Activated CD4-positive, alpha-beta T cell treated with anti-CD3 and anti-CD28 coated beads for 1 hour (primary cell): ENCODE measurements at places on chromosomes 1 and 21.
A peak's percentile ranks its signal among the peaks of the same experiment; 100 is the strongest.

- no peak for DNase-seq
These were observed 135.8 kb downstream of the MAP3K21 start for GRCh38 chr1:233463333-233463732.

GRCh38 chr1:154391086-154391770, 13.9 kb upstream of the IL6R start:
- no peak for DNase-seq

- no peak for DNase-seq
These were observed 67.3 kb upstream of the KCNJ6 start for GRCh38 chr21:37983336-37984095.

DNA sequence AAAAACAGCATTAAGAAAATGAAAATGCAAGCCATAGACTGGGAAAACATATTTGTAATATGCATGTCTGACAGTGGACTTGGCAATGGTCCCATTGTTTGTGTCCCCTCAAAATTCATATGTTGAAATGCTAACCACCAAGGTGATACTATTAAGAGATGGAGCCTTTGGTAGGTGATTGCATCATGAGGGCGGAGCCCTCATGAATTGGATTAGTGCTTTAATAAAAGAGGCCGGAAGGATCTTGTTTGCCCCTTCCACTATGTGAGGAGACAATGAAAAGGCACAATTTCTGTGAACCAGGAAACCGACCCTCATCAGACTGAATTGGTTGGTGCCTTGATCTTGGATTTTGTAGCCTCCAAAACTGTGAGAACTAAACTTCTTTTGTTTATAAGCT, 232.3 kb downstream of the GPR52 start:
- DNase-seq, result no peak

- no peak for DNase-seq
These were observed 27.1 kb downstream of the CLCC1 start for GRCh38 chr1:108936170-108936569.

GRCh38 chr1:76942549-76942948, 75.3 kb downstream of the ST6GALNAC5 start:
- no peak for DNase-seq

GRCh38 chr21:37276377-37276776, 9.2 kb upstream of the VPS26C start:
- DNase-seq, result no peak

DNA sequence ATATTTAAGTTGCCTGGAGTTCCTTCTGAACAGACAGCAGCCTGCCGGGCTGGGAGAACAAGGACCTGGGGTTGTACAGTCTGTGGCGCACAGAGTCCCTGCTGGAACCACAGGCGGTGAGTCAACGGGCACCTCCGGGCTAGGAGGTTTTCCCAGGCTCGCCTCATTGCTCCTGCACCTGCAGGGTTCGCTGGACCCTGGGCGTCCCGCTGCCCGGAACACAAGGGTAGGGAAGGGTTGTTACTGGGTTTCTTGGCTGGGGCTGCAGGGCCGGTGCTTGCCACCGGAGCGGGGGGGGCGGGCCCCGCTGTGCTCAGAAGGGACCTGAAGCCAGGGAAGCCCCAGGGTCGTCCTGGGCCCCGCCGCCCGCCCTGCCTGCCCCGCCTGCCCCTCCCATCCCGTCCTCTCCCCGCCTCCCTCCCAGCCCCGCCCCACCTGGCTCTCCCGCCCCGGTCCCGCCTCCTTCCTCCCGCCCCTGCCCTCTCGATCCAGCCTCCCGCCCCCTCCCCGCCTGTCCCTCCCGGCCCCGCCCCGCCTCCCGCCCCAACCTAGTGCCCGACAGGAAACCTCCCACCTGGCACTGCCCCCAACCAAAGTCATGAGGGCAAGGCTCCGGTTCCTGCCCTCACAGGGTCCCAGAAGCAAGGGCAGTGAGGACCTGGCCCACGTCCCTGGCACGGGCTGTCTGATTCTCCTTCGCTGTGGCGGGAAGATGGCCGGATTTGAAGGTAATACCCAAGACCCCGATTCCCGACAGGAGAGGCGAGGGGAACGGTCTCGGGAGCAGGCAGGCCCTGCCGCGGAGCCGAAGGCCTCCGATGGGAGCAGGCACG, 6.8 kb downstream of the JMJD4 start:
- DNase-seq, result peak; percentile 41

GRCh38 chr1:65164633-65165032, 16.6 kb downstream of the AK4 start:
- DNase-seq, result no peak

GRCh38 chr1:31987135-31987619, 26.5 kb upstream of the KHDRBS1 start:
- no peak for DNase-seq

DNA sequence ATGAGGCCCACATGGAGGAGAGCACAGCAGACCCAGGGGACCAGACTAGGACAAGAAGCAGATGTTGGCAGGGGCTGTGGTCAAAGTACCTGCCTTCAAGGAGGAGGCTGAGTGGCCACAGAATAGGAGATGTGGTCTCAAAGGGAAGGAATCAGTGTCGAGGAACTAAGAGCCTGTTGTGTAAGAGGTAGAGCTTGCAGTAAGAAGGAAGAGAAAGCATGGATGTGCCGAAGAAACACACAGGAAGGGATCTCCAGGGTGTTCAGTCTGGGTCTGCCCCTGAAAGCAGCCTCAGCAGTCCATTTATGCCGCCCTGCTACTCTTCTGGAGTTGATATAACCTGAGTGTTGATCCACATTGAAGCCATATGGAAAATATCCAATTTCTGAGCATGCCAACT, 83.9 kb downstream of the NID1 start:
- no peak for DNase-seq

GRCh38 chr21:42833859-42834725, 45.2 kb downstream of the WDR4 start:
- no peak for DNase-seq

DNA sequence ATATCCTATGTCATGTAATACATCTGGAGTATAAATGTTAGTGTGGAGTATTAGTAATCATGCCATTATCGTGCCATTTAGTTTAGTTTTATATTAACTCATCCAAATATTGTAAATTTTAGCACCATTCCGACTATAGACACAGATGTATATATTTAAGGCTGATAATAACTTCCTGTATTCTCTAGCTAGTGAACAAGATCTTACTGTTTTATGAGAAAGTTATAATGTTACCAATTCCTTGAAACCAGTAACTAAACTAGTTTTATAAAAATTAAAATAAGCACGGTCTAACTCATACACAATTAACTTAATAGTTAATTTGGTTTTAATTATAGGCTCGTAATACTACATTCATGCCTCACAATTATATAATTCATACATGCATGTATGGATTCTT, 808.6 kb downstream of the USP25 start:
- no peak for DNase-seq

DNA sequence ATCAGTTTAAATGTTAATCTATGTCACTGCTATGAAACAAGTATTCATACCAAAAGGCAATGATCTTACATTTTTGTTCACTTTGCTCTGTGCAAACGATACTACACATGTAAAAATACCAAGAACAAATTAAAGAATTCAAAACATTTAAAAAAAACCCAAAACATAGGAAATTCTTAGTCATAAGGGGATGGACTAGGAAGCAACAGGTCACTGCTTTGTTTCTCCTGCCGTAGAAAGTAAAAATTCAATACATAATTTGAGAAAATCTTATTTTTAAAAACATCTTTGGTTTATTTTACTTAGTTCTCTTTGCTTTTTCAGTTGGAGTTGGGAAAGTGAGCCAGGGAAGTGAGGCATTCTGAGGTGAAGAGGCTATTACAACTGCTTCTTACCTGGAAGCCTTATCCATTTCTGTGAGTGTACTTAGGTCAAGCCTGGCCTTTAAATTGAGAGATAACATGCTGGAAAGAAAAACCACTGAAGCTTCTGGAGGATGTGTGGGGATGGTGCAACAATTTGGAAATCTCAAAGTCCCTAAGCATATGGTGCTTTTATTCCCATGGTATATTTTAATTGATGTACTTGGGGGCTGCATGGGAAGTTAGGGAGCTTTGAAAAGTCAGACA, 183.5 kb downstream of the CDC42BPA start:
- DNase-seq, result no peak

DNA sequence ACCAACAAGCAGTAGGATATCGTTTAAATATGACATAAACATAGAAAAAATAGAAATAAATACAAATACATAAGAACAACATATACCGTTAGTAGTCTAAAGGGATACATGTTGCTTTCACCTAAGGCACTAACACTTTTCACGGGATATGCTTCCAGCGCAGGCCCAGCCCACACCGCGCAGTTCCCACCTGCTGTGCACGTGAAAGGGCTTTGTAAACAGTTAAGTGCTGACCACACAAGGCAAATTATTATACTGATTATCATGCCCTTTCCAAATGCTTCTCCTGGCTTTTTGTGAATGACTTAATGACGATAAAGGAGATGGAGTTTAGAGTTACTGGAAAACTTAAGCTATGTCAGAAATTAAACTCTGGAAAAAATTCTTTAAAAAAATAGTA, 11.3 kb upstream of the IL22RA1 start:
- DNase-seq, result no peak

DNA sequence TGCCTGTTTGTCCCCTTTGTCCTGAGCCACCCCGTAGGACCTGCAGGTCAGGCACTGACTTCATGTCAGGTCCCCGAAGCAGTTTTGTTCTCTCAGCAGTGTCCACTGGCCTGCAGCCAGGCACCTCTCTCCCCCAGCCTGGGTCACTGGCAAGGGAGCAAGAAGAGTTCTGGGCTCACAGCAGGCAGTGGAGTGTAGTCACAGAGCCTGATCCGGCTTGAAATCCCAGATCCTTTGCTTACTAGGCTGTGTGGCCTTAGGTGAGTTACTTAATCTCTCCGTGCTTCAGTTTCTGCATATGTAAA, 34.2 kb downstream of the L1TD1 start:
- DNase-seq, result no peak

DNA sequence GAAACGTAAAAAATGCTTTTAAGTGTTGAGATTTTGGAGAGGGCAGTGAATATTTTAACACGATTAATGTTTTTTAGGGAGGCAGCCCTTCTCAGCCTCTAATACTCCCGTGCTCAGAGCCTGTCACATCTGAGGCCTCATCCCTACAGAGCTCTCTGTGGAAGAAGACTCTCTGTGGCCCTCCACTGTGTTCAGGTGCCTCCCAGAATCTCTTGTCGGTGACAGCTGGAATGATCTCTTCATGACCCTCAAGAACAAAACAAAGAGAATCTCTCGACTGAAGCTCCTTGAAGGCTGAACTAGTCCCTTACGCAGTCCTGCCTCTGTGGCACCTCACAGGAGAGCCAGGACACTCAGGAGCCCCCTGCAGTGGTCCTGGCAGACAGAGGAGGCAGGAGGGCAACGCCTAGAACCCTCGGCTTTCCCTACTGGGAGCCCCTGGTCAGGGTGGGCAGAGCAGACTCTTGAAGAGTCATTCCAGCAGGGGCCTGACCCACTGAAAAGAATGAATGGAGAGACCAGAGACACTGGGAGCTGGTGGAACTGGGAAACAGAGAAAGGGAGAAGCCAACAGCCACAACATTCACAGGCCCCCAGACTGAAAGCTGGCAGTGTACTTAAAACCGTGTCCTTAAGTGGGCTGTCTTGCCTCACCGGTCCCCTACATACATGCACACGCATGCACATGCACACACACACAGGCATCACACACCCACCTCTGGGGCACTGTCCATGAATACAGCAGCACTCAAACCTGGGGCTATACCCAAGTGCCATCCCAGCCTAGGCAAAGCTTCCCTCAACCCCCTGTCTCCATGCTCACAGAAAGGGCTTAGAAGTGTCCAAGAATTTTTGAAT, 67.5 kb upstream of the ANGPTL1 start:
- DNase-seq, result no peak

GRCh38 chr1:180282401-180283044, 52.5 kb downstream of the LHX4 start:
- no peak for DNase-seq

GRCh38 chr21:26117972-26118367, 52.6 kb downstream of the APP start:
- DNase-seq, result no peak

GRCh38 chr1:66355756-66356155, 178.2 kb upstream of the SGIP1 start:
- DNase-seq, result no peak

GRCh38 chr1:214451596-214451995, 99.8 kb downstream of the PTPN14 start:
- DNase-seq, result no peak

- DNase-seq, result no peak
These were observed 13.5 kb upstream of the CACNA1E start for GRCh38 chr1:181469829-181470228.

DNA sequence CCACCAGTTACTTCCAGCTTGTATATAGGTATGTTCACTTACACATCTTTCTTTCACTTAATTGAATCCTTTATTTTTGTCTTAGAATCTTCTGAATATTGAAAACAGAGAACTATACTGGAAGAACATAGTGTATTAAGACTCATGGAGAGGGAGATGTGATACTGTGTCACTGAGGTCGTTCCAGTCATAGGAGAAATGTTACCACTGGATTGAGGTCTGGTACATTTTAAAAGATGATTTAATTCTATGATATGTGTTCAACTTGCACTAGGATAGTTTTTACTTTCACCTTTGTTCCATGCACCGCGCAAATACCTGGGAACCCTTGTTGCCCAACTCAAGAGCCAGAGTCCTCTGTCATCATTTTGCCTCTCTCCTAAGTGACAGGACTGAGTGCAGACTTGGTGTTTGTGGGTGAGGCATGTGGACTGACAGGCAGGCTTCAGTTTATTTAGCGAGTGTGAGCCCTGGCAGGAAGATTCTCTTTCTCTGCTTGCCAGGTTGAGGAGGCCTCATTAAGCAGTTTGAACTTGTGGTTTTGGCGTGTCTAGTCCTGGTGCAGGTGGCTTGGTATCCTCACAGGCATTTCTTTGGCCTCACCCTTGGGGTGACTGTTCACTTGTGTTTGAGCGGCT, 63.7 kb downstream of the DYRK1A start:
- no peak for DNase-seq

- DNase-seq, result no peak
These were observed 3.8 kb downstream of the SERTAD4 start for GRCh38 chr1:210236386-210236839.

DNA sequence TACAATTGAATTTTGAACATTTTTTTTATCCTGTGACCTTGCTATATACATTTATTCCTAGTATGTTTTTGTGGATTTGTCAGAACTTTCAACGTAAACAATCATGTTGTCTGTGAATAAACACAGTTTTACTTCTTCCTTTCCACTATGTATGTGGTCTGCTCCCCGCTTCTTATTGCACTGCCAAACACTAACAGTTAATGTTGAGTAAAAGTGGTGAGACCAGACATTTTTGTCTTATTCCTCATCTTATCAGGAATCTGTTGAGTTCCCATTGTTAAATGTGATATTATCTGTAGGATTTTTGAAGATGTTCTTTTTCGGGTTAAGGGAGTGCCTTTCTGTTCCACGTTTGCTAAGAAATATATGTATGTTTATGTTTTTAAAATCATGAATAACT, 45.9 kb downstream of the CAMSAP2 start:
- DNase-seq, result no peak

GRCh38 chr1:230423261-230423660, 2.9 kb downstream of the PGBD5 start:
- DNase-seq, result no peak

- DNase-seq, result no peak
These were observed 568 bp downstream of the TRIM45 start for GRCh38 chr1:117120774-117121588.
